Cardiac muscle cell (in vitro differentiated cells and primary cell): ENCODE measurements at places on chromosomes 3 and 15. TPM values are rescaled to one million over a fixed set of nuclear protein-coding genes. Genes with fewer than 3 reads are reported as not detected.

- H3K4me1 ChIP-seq: no peaks in the 10 kb centered on the region
- no peak for DNase-seq
- H3K36me3 ChIP-seq: no peaks in the 10 kb centered on the region
- no peak overlapping the region for H3K27ac ChIP-seq
- no peak overlapping the region for H3K4me3 ChIP-seq
- no peaks in the 10 kb centered on the region for H3K27me3 ChIP-seq
Measured at GRCh38 chr3:50708620-50709019, 33.9 kb downstream of the DOCK3 start.

- H3K4me1 ChIP-seq: no peaks in the 10 kb centered on the region
- no peaks in the 10 kb centered on the region for H3K36me3 ChIP-seq
Measured at GRCh38 chr15:91253605-91254004, 153.5 kb downstream of the SV2B start.

DNA sequence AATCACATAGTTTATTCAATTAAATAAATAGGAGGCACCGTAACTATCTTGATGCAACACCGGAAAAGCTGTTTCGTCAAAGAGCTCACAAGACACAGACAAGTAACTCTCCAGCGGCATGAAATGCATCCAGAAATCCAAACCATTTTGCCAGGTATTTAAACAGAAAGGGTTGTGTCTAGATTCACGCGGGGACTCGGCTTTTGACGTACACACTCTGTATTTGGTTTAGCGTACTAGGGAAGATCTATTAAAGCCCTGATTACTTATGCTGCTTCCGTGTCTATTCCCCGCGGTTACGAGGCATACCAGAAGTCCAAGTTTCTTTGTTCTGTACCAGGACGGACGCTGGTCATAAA lies 718 bp downstream of the BNIP2 start:
- H3K4me3 ChIP-seq: peak overlapping the region; percentile 60
- H3K27me3 ChIP-seq: no peaks in the 10 kb centered on the region
- peaks cover 5% of the 10 kb centered on the region for H3K36me3 ChIP-seq
- H3K27ac ChIP-seq: peak overlapping the region; percentile 98
- peak; percentile 85 for DNase-seq

DLL4 gene
- total RNA-seq: 0.11 and 0.71 TPM in 2 replicates

GRCh38 chr3:84236261-84236660 lies 722.5 kb upstream of the CADM2 start:
- DNase-seq: no peak
- H3K4me3 ChIP-seq: no peak overlapping the region
- H3K36me3 ChIP-seq: no peaks in the 10 kb centered on the region
- H3K27me3 ChIP-seq: no peaks in the 10 kb centered on the region
- H3K4me1 ChIP-seq: no peaks in the 10 kb centered on the region
- no peak overlapping the region for H3K27ac ChIP-seq

CCR2 gene
- total RNA-seq: not detected in 2 replicates

- no peaks in the 10 kb centered on the region for H3K4me1 ChIP-seq
- no peak for DNase-seq
- no peaks in the 10 kb centered on the region for H3K36me3 ChIP-seq
- no peak overlapping the region for H3K4me3 ChIP-seq
- H3K27ac ChIP-seq: no peak overlapping the region
Measured at GRCh38 chr15:95565690-95566089, 764.8 kb upstream of the NR2F2 start.
